ENCODE measurements at places on chromosomes 16 and 17.

DNA sequence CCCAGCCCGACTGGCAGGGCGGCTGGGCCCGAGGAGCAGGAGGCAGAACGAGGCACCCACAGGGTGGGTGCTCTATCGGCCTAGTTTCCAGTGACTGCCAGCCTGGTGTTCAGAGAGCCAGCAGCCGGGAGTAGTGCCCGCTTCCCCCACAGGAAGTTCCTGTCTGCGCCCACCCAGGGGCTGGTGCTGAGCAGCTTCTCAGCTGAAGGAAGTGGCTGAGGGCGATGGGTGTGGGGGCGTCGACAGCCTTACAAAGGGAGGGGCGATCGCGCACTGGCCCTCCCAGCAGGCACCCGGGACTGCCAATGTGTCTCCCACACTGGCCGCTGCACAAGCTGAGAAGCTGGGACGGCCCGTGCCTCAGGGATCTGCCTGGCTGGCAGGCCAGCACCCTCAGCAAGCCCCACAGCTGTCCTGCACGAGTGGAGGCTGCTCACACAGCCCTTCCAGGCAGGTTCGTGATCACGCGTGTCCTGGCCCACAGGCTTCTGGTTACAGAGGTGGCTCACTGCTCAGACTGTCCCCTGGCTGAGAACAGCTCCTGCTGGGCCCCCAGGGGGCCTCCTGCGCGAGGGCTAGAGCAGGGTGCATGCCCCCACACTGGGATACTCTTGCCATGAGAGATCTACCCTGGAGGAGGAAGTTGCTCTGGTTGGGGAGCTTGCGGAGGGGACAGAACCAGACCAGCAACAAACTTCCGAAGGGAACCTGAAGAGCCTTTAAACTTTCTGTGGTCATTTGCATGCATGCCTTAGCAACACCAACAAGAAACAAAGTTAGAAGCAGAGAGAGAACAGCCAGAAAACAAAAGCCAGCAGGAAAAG lies 2.5 kb downstream of the RNF166 start:
- no peak for DNase-seq

DNA sequence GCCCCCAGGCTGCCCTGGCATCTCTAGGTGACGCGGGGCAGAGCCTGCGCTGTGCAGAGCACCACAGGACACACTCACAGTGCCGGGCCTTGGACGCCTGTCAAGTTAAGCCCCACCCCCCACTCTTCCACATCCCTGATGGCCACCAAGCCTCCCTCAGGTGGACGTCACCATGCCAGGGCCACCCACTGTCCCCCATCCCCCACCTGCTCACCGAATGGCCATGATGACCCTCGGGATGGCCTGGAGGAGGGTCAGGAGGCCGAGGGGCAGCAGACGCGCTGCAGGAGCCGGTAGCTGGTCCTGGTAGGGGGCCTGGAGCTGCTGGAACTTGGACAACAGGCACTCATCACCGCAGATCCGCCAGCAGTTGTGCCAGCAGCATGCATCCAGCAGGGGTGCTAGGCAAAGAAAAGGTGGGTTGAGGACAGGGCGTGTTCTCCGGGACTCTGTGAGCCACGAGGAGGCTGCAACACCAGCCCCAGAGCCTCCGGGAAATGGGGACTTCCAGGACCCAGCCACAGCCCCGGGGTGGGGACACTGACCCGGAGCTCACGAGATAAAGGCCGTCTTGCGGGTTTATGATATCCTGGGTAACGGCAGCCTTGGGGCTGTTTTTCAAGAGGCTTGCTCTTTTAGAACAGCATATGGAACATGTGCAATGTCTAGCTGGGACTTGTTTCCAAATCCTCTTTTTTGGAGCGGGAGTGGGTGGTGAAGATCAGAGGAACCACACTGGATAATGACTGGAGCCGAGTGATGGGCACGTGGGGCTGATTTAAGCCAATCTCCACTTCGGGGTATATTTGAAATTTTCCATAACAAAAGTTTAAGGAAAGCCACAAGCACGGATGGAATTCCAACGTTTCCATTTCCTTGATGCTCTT lies 11.4 kb downstream of the C16orf95 start:
- DNase-seq: no peak

GRCh38 chr17:58344047-58344790 lies 7.8 kb downstream of the SUPT4H1 start:
- DNase-seq: peak; percentile 67

DNA sequence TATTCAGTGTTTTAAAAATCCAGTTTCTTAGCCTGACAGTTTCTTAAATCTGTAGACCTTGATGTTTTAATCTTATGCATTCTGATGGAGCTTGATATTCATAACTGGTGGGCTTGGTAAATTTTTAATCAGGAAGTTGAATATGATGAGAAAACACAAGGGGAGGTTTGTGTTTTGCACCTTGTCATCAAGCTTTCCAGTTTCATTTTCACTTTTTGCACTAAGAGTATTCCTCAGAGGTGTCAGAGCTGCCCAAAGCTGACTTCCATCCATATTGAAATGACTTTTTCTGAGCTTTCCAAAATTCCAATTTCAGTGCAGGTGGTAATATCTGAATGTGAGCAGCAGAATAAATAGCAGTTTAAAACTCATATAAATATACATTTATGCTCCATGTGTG lies 555.0 kb upstream of the RBFOX1 start:
- peak; percentile 2 for DNase-seq

- DNase-seq: peak; percentile 83
Measured at GRCh38 chr17:8226536-8227237, 16.3 kb upstream of the AURKB start.

DNA sequence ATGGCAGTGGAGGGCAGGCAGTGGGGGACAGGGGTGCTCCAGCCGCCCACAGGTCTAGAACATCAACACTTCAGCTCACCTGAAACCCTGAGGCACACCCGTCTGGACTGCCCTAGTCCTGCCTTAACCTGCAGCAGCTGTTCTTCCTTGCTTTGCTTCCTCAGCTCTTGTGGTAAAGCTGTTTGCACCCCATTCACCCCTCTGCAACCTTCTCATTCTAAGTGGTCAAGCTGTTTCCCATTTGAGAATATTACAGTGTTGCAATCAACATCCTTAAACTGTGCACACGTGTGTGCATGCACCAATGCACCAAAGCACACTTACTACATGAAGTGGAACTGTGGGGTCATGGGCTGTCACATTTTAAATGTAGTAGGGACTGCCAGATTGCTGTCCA lies 32.4 kb downstream of the SCNN1B start:
- no peak for DNase-seq

- DNase-seq: no peak
Measured at GRCh38 chr17:3543453-3543852, 14.2 kb downstream of the TRPV3 start.

- DNase-seq: no peak
Measured at GRCh38 chr16:53068423-53068833, 13.6 kb downstream of the CHD9 start.

GRCh38 chr17:30021708-30022317 lies 80.4 kb downstream of the EFCAB5 start:
- peak; percentile 59 for DNase-seq

- no peak for DNase-seq
Measured at GRCh38 chr17:80998118-80998747, 6.6 kb downstream of the CHMP6 start.

- DNase-seq: peak; percentile 58
Measured at GRCh38 chr17:29179232-29180033, 765 bp downstream of the MYO18A start.

DNA sequence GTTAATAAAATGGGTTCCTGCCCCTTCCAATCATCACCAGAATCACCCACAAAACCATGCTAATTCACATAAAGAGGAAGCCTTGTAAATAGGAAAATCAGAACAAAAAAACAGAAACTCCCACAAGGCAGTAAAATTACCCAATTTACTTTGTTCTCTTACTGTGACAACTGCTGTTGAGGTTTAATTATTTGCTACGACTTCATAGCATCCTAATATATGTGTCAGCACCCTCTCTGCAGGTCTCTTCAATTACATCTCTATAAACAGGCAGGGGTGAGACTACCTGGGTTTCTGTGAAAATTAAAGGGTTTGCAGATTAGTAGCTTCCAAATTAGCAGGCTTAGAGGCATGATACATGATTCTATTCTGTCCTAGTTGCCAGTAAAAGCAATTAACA lies 2.7 kb downstream of the WDR59 start:
- DNase-seq: peak; percentile 26

DNA sequence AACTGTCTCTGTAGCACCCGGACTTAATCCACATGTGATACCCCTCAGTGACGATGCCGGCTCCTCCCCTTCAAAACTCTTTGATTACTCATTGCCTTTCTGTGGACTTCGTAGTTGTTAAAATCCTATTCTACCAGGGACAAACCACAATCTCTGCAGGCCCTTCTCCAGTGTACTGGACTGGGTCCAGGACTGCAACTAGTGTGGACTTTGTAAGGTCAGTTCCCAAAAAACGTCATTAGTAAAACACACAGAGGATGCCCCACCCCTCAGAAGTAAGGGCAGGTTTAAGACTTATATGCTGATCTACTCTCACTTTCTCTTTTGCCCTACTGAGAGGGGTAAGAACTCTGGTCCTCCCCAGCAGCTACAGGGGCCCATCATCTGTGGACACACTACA lies 10.5 kb upstream of the NUDT7 start:
- DNase-seq: peak; percentile 11

- no peak for DNase-seq
Measured at GRCh38 chr16:54443352-54443751, 156.8 kb upstream of the IRX3 start.

GRCh38 chr17:62821189-62822079 lies 13.3 kb upstream of the MARCHF10 start:
- peak; percentile 20 for DNase-seq

DNA sequence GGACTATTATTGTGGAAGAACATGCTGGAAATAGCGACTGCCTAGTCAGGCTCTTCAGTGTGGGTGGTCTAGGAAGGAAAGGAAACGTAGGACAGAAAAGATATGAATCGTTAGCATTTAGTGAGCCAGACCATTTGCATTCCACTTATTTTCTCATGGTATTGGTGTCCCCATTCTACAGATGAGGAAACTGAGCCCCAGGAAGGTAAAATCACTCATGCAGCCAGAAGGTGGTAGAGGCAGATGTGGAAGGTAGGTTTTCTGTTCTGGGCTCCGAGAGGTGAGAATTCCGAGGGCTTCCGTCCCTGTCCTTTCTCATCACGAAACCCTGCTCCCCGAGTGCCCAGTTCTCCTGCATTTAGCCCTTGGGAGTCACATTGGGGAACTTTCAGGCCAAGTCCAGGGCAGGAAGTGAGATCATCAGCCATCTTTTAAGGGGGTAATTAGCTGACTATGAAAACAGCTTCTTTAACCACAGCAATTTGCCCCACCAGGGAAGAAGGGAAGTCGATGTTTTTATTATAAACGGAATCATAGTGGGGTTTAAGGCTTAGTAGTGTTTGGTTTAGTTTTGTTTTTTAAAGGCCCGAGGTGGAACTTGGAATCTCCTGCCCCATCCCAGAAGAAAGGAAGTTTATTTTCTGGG lies 110.7 kb upstream of the IRX3 start:
- DNase-seq: no peak

DNA sequence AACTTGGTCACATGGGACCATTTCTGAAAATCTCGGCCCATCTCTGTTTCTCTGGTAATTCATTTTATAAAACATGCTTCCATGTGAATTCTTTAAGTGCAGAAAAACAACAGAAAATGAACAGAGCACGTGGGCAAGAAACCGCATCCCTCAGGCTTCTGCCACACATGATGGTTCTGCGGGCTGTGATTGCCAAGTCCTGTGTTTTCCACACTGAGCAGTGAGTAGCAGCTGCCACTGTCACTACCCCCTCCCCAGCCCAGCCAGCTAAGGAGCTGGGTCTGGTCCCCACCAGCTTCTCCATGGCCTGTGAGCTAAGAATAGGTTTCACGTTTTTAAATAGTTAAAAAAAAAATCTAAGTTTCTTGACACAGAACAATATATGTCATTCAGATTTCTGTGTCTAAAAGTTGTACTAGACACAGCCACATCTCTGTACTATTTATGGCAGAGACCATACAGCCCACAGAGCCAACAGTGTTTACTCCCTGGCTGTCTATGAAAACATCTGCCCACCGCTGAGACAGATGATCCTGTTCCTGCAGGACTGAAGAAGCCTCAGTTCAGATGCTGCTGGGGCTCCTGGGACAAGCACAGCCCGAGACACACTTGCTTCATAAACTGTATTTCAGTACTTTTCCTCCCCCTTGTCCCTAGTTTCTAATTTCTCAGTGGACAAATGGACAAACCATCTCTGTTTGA lies 41.5 kb downstream of the USP22 start:
- no peak for DNase-seq

DNA sequence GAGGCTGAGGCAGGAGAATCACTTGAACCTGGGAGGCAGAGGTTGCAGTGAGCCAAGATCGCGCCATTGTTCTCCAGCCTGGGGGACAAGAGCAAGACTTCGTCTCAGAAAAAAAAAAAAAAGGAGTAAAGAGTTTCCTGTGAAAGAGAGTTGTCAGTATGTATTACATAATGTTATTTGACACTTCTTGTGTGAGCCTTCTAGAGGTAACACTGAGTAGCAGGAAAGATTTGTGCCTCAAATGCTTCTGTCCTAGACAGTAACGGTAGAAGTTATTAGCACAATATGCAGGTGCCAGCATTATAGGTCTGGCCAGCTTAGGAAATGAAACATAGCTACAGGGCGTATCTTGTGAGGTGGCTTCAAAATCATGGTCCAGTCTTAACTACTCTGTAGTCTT lies 6.2 kb downstream of the RPS6KB1 start:
- peak; percentile 39 for DNase-seq

DNA sequence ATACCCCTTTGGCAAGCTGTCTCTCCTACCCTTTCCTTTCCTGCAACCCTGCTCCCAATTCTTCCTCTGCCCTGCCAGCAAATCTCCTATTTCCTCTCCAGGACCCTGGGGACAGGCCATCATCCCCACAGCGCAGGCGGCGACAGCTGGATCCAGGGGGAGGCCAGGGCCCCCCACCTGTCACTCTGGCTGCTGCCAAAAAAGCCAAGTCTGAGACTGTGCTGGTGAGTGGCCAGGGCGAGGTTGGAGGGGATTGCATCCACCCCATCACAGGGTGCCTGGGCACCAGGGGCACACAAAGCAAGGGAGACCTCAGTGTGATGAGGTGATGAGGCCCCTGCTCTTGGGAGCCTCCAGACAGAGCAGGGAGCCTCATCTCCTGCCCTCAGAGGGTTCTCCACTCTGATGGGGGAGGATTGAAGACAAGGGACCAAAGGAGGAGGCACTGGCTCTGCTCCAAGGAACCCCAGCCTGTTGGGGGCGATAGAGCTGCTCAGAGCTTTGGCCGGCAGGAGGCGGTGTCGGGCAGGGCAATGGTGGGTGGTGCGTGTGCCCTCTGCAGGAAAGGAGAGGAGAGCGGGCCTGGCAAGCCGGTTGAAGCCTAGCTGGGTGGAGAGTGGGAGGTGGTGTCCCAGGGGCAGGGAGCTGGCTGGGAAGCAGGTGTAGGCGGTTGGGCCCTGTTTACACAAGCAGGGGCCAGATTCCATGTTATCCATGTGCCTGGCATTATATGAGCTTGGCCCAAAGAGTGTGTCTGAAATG lies 15.6 kb upstream of the PDK2 start:
- no peak for DNase-seq

GRCh38 chr17:74369221-74369620 lies 1.9 kb downstream of the GPR142 start:
- DNase-seq: no peak

- no peak for DNase-seq
Measured at GRCh38 chr16:77271532-77272426, 72.6 kb downstream of the SYCE1L start.

- no peak for DNase-seq
Measured at GRCh38 chr16:63239065-63239570, 1202.9 kb upstream of the CDH8 start.

GRCh38 chr16:86241681-86242080 lies 268.6 kb upstream of the FOXF1 start:
- DNase-seq: no peak
